ENCODE measurements at places on chromosomes 7 and 10.

- no peak for DNase-seq
Measured at GRCh38 chr7:106463851-106464611, 179.2 kb upstream of the NAMPT start.

DNA sequence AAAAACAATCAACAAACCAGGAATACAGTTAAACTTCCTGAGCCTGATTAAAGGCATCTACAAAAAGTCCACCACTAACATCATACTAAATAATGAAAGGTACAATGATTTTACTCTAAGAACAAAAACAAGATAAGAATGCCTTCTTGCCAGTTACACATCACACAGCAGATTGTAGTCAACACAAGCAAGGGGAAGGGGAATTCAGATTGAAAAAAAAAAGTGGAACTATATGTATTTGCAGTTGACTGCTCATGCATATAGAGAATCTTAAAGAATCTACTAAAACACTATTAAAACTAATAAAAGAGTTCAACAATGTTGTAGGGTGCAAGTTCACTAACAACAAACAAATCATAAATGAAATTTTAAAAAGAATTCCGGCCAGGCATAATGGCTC is 28.5 kb downstream of the ZNF33B start:
- DNase-seq = no peak

- DNase-seq = no peak
Measured at GRCh38 chr7:40531956-40532355, 397.2 kb downstream of the SUGCT start.

DNA sequence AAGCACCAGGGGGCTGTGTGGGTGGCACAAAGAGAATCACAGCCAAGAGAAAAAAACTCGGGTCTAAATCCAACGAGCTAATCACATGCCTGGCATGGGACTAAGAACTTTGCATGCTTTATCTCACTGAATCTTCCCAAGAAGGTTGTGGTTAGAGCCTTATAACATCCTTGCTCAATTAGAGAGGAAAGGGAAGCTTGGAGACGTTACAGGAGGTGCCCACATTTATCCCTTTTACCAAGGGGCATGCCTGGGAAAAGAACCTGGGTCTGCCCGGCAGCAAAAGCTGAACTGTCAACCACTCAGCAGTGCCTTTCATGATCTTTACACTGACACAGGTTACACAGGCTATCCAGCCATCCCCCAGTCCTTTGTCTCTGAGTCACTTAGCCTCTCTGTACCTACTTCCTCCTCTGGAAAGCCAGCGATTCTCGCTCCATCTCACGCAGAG is 190.1 kb downstream of the PRPF18 start:
- no peak for DNase-seq

- DNase-seq = no peak
Measured at GRCh38 chr10:100036850-100037249, 27.1 kb upstream of the DNMBP start.

- DNase-seq = no peak
Measured at GRCh38 chr10:86259901-86260562, 106.6 kb downstream of the GRID1 start.

- DNase-seq = no peak
Measured at GRCh38 chr10:101075775-101076174, 14.0 kb downstream of the KAZALD1 start.

GRCh38 chr7:150956395-150957132 is 21.6 kb downstream of the KCNH2 start:
- DNase-seq = no peak

DNA sequence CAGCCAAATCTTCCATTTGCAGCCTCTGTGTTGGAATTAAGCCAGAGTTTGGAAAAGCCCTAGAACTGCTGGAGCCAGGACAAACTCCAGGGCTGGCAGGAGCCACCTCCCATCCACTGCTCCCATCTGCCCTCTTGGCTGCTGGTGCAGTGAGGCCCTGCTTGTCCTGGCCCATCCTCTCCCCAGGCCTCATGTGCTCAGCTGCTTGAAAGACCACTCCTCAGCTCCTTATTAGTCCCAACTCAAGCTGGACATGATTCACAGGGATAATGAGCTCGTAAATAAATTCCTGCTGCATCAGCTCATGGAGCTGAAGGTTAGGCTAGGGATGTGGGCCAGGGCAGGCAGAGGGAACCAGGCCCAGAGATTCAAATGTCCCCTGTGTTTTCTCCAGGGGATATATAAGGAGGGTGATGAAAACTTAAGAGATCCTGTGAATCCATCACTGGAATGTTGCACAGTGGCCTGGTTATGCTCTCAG is 282.8 kb downstream of the RPS24 start:
- no peak for DNase-seq

DNA sequence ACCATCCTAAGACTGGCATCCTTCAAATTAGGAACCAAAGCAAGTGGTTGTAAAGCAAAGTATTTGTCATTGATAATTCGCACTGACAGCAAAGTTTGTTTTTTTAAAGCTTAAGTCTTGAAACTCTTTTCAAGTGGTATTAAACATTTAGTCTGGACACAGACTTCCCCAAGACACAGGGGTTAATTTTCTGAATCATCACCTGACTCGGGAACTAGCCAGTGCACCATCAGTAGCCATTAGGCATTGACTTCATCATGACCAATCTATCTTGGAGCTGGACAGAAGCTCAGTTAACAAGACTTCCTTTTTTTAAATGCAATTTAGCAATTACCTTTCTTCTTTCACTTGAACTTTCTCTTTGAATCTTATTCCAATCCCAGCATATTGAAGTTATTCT is 210.6 kb downstream of the ZNF365 start:
- no peak for DNase-seq

- DNase-seq = no peak
Measured at GRCh38 chr10:48599830-48600134, 5.1 kb downstream of the ARHGAP22 start.

- no peak for DNase-seq
Measured at GRCh38 chr10:107577221-107577620, 412.7 kb upstream of the SORCS1 start.

GRCh38 chr10:31761156-31761555 is 167.5 kb downstream of the ARHGAP12 start:
- no peak for DNase-seq

DNA sequence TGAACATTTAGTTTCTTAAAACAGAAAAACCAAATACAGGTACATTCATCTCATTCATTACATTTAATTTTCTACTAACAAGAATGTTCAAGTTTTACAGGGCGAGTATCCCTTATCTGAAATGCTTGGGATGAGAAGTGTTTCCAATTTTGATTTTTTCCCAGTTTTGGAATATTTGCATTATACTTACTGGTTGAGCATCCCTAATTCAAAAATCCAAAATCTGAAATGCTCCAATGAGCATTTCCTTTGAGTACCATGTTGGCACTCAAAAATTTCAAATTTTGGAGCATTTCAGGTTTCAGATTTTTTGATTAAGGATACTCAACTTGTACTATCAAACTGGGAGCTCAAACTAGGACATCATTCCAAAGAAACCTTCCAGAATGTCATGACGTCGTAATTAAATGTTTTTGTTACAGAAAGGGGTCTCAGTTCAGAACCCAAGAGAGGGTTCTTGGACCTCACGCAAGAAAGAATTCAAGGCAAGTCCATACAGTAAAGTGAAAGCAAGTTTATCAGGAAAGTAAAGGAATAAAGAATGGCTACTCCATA is 90.8 kb upstream of the PIK3CG start:
- DNase-seq = no peak

GRCh38 chr7:55561690-55562089 is 10.6 kb downstream of the VOPP1 start:
- DNase-seq = no peak

DNA sequence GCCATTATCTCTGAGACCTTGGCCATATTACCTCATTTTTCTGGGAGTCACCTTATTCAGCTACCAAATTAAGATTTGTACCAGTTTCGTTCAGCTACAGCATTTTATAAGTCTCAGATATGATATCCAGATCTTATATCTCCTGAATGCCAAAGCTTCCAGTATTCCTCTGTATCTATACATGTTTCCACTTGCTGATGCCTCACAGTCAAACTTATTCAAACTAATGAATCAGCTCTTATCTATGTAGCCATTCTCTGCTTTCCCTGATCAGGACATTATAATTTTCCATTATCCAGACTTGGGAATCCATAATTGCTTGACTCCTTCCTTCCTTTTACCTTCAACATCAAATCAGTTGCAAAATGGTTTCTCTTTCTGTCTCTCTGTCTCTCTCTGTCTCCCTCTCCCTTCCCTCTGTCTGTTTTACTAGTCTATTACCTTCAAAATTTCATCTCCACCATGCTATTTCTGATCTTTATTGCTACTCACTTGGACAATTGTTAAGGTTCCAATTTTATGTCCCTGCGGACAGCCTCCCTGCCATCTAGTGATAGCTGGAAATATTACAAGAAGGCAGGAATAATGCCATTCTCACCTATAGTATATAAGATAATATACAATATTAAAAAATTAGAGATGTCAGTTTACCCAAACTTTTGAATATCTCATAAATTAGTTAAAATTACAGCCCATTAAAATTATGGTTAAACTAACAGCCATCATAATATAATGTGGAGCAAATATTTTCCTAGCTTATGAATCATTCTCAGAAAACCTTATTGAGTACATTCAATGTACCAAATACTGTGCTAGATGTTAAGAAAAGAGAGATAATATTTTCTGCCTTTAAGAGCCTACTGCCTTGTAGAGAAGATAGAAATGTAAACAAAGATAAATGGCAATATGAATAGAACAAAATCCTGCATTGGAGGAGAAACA is 89.8 kb downstream of the PCLO start:
- DNase-seq = no peak

- DNase-seq = no peak
Measured at GRCh38 chr10:111128331-111129180, 51.7 kb downstream of the ADRA2A start.

GRCh38 chr10:129850316-129850715 is 113.8 kb downstream of the EBF3 start:
- DNase-seq = no peak

- no peak for DNase-seq
Measured at GRCh38 chr7:122885583-122886356, 490 bp downstream of the CADPS2 start.

DNA sequence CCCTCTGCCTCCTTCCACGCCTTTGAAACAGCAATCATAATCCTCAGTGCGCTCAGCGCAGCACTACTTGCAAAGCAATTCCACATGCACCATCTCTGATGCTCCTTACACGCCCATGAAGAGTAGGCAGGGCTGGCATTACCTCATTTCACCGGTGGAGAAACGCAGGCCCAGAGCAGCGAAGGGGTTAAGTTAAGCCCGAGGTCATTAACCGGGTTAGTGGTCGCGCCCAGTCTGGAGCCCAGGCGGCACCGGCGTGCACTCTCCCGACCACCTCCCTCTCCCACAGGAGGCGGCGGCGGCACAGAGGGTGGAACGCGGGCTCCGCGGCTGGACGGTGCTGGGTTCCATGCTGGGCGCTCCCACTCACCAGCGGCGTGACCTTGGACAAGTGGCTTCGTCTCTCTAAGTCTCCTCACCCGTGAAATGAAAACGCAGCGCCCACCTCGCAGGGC is 515 bp downstream of the FASTK start:
- DNase-seq = no peak

GRCh38 chr7:82167558-82168314 is 275.8 kb downstream of the CACNA2D1 start:
- DNase-seq = no peak

GRCh38 chr7:108283252-108283651 is 153.1 kb upstream of the LAMB4 start:
- no peak for DNase-seq

GRCh38 chr10:15879663-15880062 is 19.4 kb upstream of the MINDY3 start:
- DNase-seq = no peak

DNA sequence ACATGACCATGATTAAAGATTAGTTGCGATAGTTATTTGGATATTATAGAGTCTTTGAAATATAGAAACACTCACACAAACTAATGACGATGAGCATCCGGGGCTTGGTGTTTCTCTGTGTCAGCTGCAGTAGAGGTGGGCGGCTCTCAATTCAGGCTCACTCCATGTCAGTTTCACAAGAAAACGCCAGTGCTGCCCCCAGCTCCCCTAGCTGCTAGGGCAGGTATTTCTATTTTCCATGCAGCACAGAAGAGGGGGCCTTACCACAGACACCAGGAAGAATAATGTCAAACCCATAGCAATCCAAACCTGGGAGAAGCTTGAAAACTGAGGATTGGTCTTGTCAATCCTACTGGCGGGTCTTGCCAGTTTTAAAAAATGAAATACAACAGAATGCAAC is 197.1 kb downstream of the PHTF2 start:
- no peak for DNase-seq

GRCh38 chr7:139691253-139691781 is 86.5 kb downstream of the HIPK2 start:
- DNase-seq = no peak

GRCh38 chr10:106866244-106866845 is 298.2 kb downstream of the SORCS1 start:
- no peak for DNase-seq

- DNase-seq = no peak
Measured at GRCh38 chr7:116529250-116529649, 4.4 kb downstream of the CAV1 start.

GRCh38 chr7:29858191-29858951 is 52.1 kb downstream of the WIPF3 start:
- no peak for DNase-seq

- DNase-seq = peak; percentile 65
Measured at GRCh38 chr7:155206318-155207020, 91.2 kb upstream of the INSIG1 start.

DNA sequence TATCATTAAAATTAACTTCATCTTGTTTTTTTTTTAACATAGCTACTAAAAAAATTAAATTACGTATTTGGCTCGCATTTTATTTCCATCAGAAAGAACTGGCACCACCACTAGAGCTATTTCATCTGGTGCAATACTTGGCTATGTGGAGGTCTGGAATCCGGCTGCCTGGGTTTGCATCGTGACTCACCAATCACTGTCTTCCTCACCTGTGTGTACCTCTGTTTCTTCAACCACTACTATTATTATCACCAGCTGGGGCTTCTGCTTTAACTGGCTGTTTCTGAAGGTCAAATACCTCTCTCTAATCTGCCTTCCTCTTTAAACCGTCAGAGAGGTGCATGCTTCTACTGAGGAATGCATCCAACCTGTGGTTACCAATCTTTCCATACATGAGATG is 6.5 kb downstream of the WDR91 start:
- no peak for DNase-seq

GRCh38 chr10:13834581-13835286 is 248.0 kb downstream of the PRPF18 start:
- no peak for DNase-seq

DNA sequence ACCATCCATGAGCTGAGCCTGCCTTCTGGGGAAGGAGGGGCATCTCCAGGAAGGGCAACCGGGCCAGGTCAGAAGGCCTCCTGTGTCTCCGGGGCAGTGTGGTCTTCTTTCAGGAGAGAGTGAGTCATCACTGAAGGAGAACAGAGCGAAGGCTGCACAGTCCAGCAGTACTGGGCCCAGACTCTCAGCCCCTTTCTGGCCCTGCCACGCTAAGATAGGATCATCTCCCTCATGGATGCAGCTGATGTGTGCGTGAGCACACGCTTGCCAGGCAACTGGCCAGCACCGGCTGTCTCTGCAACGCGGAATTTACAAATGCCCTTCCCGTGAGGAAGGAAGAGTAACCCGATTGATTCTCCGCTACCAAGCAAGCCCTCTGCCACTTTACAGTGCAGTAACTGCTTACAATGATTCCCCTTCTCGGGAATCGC is 328.2 kb downstream of the TNS3 start:
- no peak for DNase-seq

- no peak for DNase-seq
Measured at GRCh38 chr10:123394382-123394781, 240.2 kb downstream of the BUB3 start.

- no peak for DNase-seq
Measured at GRCh38 chr7:25206765-25207164, 21.5 kb downstream of the NPVF start.

All from activated T-cell treated with anti-CD3 and anti-CD28 coated beads for 48 hours (primary cell).